A549 treated with Hydrocortisone at 1 μM for 4 hours (cell line): ENCODE measurements at places on chromosomes 11 and 22. TPM values are rescaled to one million over a fixed set of nuclear protein-coding genes. Genes with fewer than 3 reads are reported as not detected.

Gene PDGFB
- 3.2 to 4.5 TPM (median 3.4 TPM) in 5 replicates for total RNA-seq

Gene MSANTD4
- 7.8 to 13.2 TPM (median 9.0 TPM) in 5 replicates for total RNA-seq

Gene MRPL21
- total RNA-seq = 108 to 141 TPM (median 134 TPM) in 5 replicates

Gene PATE2
- not detected in 5 replicates for total RNA-seq

Gene DEUP1
- total RNA-seq = 0.05 TPM in 1 of 5 replicates, not detected in the others

Gene OR51E1
- total RNA-seq = not detected in 5 replicates
